ENCODE measurements at places on chromosomes 7 and 10.

DNA sequence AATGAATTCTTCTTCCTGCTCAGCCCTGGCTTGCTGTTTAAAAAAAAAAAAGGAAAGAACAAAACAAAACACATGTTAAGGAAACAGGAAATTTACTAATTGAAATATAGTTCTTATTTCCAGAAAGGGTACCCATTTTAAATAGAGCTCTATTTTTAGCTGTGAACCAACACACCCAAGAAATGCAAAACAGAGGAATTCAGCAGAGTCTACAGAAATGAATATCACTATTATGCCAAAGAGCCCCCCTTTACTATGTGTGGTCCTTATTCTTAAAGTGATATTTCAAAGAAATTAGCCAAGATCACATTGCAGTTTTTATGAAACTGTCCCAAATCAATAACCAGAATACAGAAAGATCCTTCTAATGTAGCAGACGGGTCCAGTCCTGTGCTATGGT is 53.7 kb downstream of the CCDC6 start:
- DNase-seq, result no peak

- no peak for DNase-seq
Observed at GRCh38 chr7:93119191-93119905, 1.6 kb upstream of the SAMD9 start.

DNA sequence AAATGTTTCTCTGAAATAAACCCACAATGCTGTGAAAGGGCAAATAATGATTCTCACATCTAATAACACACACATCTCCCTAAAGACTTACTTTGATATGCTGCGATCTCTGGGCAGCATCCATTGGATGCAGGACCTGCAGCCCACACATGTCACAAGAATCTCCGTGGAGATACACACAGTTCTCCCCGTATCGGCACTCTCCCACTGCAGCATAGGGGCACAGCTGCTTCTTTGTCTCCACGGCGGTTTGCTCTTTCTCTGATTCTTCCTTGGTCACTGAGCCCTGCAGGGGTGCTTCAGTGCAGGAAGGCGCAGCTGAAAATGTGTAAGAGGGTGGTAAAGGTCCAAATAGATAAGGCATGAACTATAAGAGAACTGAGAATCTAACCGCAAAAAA is 20.4 kb downstream of the MKRN1 start:
- no peak for DNase-seq

- no peak for DNase-seq
Observed at GRCh38 chr7:38102507-38102906, 75.5 kb upstream of the STARD3NL start.

GRCh38 chr10:323651-324293 is 188.5 kb downstream of the ZMYND11 start:
- no peak for DNase-seq

- DNase-seq, result peak; percentile 88
Observed at GRCh38 chr7:82810558-82811259, 352.0 kb downstream of the PCLO start.

DNA sequence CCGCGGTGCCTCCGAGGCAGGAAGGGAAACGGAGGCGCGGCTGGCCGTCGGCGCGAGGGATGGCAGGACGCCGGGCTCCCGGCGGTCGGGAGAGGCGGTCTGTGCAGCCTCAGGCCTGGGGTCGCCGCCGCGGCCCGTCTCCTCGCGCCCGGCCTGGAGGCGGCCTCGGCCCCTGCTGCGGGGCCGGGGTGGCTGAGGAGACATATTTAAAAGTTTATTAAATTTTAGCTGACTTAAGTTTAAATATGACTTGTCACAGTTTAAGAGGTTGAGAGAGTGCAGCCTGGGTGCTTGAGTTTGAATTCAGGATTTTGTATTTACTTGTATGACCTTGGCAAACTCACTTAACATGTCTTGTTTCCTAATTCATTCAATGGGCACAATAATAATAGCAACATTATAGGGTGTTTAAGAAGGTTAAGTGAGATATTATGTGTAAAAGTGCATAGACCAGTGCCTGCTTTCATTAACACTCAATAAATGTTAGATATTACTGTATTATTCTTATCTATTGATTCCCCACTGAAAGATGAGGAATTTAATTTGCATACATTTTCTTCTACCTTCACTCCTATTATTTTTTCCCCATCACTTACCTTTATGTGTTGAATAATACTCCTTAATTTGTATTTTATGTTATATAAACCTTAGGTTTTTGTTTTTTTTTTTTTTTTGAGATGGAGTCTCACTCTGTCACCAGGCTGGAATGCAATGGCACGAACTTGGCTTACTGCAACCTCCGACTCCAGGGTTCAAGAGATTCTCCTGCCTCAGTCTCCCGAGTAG is 718 bp downstream of the DYNC2I1 start:
- no peak for DNase-seq

- DNase-seq, result peak; percentile 59
Observed at GRCh38 chr10:86757113-86757972, 924 bp downstream of the BMPR1A start.
